ENCODE measurements at places on chromosomes 1 and 21.

- no peak for DNase-seq
These were observed 74.7 kb upstream of the KCNK2 start for GRCh38 chr1:215007880-215008279.

GRCh38 chr1:170665629-170666028 is 1.7 kb downstream of the PRRX1 start:
- no peak for DNase-seq

- no peak for DNase-seq
These were observed 150.7 kb downstream of the KCTD3 start for GRCh38 chr1:215717677-215718426.

DNA sequence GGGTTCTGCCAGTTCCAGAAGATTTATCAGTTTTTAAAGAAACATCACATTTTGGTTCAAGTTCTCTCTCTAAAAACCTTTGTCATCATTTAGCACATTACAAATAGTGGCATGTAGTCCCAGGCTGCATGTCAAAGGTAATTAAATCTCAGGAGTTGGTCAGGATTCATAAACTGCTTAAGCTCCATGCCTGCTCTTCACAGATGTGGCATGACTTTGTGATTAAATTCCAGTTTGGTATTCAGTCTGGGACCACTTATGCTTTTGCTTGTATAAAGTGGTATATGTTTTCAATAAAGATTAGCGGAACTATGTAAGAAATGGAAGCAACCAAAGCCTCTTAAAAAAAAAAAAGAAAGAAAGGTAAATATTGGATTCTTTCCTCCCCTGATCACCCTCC is 408.0 kb downstream of the DISC1 start:
- no peak for DNase-seq

DNA sequence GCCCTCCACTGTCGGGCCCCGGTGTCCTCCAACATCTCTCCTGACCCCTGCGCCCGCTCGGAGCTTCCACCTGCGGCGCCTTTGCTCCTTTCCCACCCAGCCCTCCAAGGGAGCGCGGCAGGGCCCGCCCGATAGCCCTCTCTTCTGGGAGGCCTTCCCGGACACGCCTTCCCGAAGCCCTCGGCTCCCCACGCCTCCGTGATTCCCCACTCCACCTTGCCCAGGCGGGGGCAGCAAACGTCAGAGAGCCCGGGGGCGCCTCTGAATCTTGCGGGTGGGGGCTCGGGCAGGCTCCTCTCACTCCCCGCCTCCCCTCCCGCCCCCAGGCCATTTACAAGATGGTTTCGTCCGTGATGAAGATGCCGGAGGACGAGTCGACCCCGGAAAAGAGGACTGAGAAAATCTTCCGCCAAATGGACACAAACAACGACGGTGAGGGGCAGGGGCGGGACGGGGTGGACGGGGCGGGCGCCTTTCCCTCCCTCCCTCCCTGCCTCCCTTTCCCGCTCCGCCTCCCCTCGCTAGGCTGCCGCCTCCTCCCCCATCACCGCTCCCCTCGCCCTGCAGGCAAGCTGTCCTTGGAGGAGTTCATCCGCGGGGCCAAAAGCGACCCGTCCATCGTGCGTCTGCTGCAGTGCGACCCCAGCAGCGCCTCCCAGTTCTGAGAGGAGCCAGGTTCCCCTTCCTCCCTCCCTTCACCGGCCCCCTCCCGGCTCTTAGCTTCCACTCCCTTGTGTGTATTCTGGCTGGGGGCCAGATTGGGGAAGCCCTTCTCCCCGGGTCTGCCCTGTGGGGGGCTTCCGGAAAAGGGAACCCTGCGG is 7.1 kb downstream of the HPCA start:
- peak; percentile 63 for DNase-seq

All from nephron progenitor cell (in vitro differentiated cells).